Foreskin melanocyte (primary cell): ENCODE measurements at places on chromosomes 1 and 21.

- DNase-seq: no peak
Measured at GRCh38 chr1:25694167-25695007, 77.8 kb downstream of the MAN1C1 start.

DNA sequence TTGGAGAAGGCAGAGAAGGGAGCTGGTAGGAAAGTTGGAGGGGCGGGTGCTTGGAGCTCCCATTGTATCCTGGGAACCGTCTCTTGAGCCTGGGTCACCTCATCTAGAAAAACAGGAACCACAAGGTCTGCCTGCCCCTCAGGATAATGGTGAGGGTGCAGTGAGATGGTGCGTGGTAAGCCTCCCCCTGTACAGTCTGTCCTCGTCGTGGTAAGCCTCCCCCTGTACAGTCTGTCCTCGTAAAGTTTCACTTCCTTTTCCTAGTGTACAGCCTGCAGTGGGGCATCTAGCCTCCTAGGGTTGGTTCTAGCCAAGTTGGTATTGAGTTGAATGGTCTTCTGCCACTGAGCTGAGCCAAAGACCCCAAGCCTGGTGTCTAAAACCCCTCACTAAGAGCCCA, 66.5 kb upstream of the IGSF21 start:
- no peak for DNase-seq

DNA sequence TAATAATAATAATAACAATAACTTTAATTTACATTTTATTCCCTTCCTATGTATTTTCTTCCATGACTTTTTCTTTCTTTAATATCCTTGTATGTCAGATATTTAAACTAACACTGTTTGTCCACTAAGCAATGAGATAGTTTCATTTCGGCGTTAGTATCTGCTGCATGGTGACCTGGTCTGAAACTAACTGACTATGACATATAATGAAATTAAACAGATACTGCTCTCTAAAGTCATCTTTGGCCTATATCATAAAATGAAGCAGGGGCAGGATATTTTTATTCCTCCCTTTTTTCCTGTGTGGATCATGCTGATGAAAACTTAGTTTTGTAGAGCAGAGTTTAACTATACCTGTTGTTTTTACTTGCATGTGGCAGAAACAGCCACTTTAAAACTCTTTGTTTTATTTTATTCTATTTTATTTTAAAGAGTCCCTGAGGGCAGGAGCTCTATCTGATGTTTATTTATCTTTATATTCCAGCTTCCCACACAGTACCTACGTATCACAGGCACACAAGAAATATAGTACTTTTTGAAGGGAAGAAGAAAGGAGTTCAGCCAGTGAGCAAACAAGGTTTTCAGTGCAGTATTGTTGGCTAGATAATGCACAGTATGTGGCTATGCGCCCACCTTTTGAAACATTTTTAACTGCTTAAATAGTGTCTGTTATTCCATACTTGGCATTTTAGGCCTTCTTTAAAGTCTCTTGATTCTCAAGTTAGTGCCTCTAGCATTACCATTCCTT, 165.6 kb downstream of the PHTF1 start:
- DNase-seq: no peak

DNA sequence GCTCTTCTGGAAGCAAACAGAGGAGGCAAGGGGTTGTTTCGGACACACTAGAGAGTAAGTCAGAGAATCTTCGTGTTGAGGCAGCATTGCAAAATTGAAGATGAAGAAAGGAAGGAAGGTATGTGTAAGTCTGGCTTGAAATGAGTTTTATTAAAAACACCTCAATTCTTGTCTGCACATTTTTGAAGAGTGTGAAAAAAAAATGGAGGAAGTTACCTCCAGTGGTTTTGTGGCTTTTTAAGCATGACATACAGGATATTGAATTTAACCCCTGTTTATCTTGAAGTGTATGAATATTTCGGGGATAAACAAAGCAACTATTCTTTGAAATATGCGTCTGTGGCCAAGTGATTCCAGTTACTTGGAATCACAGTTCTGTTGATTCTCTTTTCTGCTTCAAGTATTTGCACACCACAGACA, 203.2 kb upstream of the SGIP1 start:
- DNase-seq: peak; percentile 53

DNA sequence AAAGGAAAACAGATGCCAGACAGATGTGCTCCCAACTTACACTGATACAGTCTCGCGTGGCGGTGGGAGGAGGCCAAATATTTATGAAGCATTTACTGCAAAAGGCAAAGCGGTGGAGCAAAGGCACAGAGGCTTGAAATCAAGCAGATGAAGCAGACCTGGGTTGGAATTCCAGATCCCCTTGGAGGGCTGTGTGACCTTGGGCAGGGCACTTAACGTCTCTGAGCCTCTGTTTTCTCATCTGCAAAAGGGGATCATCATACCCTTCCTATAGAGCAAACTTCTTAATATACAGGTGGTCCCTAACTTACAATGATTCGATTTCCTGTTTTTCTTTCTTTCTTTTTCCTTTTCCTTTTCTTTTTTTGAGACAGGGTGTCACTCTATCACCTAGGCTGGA, 54.1 kb downstream of the IGSF21 start:
- no peak for DNase-seq

GRCh38 chr1:200972985-200973742, 50.4 kb downstream of the KIF21B start:
- DNase-seq: no peak

DNA sequence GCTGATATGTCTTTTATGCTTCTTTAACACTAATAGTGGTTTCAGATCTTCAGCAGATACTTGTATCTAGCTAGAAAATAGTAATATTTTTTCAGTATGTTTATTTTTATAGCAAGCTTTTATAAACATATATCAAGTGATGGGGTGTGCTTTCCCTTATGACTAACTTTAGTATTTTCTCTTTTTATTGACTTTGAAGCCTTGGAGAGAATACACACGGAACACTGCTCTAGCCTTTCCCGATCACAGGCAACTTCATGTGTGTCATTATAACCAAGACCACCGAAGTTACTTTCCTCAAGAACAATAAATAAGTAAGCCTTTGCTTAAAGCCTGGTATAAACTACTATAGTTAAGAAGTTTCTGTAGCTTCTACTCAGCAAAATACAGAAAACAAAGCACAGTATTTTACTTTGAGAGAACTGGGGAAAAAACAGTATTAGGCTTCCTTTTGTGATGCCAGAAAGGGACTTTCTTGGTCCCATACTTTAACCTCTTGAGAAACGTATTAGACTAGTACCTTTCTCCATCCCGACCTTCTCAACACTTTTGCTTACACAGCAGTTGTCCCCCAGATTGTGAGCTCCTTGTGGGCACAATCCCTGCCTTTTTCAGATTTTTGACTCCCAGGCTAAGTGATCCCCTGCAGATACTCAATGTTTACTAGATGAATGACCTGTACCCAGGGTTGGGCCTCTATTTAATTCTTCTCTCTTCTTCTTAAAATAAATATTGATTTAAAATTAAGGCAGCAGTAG, 3.3 kb downstream of the ADSS2 start:
- DNase-seq: no peak

DNA sequence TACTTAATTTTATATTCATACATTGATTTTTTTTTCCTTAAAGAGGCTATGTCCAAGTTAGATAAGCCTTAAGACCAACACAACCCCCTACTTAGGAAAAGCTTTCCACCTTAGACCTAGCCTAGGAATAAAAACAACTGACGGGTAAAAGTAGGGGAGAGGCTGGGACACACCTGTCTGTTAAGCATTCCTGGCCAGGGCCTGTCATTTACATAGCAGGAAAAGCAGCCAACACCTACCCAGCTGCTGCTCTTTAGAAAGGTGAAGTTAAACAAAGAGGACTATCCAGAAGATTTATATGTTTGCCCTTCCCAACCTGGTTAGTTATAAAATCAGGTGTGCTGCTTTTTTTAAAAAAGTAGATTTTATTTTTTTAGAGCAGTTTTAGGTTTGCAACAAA, 29.1 kb upstream of the SAMD13 start:
- DNase-seq: no peak

DNA sequence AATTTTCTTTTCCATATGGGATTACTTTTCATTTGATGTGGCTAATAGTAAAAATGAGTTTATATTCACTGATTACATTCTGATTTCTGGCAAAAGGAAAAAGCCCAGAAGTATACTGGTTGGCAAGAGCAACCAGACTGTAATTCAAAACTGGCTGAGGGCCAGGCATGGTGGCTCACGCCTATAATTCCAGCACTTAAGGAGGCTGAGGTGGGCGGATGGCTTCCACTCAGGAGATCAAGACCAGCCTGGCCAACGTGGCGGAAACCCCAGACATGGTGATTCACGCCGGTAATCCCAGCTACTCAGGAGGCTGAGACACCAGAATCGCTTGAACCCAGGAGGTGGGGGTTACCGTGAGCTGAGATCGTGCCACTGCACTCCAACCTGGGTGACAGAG, 14.5 kb downstream of the SYT11 start:
- DNase-seq: no peak

GRCh38 chr1:89918127-89918793, 76.7 kb upstream of the ZNF326 start:
- DNase-seq: no peak

DNA sequence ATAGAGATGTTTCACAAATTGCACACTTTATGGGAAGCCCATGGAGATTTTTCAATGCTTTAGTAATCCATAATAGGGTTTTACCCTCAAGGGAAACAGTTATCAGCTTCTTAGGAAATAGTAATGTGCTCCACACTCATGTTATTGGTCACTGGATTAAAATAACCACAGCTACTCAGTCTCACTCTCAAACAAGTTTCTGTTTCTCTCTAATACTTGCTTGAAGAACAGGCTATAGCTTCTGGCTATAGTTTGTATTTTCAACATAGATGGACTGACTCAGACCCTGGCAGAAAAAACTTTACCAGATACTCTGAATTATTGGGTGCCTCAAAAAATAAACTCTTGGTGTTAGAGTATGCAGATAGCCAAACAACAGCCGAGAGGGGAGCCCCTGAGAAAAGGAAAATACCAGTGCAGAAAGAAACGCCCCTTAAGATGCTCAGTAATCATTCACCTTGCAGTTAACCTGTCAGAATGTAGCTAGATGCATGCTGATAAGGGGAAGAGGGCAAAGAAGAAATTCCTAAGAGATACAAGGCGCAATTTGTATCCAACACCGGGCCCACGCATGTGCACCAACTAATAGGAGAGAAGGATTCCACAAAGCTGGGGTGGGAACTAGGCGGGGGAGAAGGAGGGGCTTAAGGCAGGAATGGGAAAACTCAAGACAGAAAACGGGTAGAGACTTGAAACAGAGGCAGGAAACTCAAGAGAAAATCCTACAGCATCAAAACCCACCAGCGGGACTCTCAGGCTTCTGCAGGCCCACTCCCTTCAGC, 30.4 kb upstream of the PDE4B start:
- peak; percentile 10 for DNase-seq

- no peak for DNase-seq
Measured at GRCh38 chr1:233443040-233443760, 115.7 kb downstream of the MAP3K21 start.

GRCh38 chr1:205339717-205340116, 17.0 kb downstream of the KLHDC8A start:
- no peak for DNase-seq

GRCh38 chr1:156428746-156429288, 59.8 kb downstream of the RHBG start:
- no peak for DNase-seq

DNA sequence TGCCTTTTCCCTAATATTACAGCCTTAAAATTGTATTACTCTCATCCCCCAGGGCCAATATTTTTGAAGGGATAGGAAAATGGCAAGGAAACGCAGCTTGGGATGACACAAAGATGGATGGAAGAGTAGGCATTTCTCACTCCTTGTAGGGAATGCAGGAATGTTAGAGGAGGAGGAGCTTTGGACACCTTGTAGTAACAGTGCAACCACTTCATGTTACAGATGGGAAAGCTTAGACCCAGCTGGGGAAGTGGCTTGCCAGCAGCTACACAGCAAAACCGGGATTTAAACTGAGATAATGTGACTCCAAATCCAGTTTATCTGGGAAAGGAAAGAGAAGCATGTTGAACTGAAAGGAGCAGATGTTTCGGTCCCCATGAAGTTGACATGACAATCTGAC, 473.7 kb upstream of the DAB1 start:
- no peak for DNase-seq

GRCh38 chr1:8169364-8170058, 143.4 kb upstream of the ERRFI1 start:
- peak; percentile 90 for DNase-seq

DNA sequence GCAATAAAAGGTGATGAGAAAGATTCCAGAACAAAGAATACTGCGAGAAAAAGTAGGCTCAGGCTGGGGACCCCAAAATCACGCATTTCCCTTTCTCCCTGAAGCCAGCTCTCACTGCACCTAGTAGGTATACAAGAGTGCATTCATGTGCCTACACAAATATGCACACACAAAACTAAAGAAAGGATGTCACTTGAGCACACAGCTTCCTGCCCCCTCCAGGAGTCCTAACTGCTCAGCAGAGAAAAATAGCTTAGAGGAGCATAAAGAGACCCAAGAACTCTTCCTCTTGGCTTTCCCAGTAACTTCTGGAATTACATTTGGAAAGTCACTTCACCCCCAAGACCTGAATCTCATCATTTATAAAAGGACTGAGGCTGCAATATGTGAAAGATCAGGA, 38.0 kb downstream of the JAK1 start:
- DNase-seq: no peak

DNA sequence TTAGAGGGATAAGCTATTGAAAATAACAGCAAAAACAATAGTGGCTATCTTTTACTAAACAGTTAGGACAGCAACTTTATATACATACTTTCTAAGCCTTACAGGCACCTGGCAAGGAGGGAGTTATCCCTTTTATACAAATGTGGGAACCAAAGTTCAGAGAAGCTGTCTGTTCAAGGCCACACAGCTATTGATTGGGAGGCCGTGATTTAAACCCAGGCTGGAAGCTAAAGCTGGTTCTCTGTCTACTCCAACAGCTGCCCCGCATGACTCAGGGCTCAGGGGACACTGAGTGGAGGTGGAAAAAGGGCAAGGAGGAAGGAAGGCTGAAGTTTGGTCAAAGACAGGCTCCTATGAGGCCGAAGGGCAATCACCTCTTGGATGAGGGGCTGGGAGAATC, 26.7 kb downstream of the KCNA2 start:
- DNase-seq: no peak

- DNase-seq: peak; percentile 56
Measured at GRCh38 chr1:107142140-107142542, 1.3 kb downstream of the NTNG1 start.

DNA sequence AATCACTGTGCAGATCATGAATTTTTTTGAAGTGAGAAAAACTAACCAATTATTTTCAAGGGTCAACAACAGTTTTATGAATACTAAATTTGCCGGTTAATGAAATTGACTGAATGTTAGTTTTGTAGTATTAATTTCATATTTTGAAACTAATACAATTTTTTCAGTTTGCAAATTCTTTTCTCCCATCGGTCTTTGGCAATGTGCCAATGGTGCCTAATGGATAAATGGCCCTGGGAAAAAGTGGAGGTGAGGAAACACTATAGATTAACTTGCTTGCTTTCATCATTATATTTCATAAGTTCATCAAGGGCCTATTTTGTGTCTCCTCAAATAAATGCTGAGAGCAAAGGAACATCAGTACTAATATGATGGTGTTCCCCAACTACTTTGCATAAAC, 4.1 kb downstream of the C1orf141 start:
- no peak for DNase-seq
